Stimulated activated memory B cell treated with anti-CD40 and anti-IgM and Interleukin-4, amounts not matched to agents 10 μg/mL and 1 μg/mL and 100 μg/mL, for 72 hours (primary cell): ENCODE measurements at places on chromosomes 7 and 10.

DNA sequence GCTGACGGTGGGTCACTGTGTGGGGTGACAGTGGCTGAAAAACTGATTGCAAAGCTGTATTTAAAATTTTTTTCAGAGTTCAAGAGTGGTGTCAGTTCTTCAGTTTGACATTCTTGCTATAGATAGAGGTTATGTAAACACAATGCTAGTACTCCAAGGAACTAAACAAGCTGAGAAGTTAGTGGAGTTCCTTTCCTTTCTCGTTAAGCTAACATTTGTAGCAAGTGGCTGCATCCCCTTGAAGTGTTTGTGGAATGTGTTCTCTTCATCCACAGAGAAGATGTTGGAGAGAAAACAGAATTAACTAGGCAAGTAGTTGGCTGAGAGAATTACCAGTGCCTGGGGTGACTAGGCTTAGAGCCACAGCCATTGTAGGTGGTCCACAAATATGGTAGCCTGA lies 15.8 kb downstream of the CCNY start:
- peaks cover 4% of the 10 kb centered on the region for H3K36me3 ChIP-seq
- H3K4me1 ChIP-seq: peaks cover 99% of the 10 kb centered on the region
- ATAC-seq: no peak
- H3K27ac ChIP-seq: no peak overlapping the region

DNA sequence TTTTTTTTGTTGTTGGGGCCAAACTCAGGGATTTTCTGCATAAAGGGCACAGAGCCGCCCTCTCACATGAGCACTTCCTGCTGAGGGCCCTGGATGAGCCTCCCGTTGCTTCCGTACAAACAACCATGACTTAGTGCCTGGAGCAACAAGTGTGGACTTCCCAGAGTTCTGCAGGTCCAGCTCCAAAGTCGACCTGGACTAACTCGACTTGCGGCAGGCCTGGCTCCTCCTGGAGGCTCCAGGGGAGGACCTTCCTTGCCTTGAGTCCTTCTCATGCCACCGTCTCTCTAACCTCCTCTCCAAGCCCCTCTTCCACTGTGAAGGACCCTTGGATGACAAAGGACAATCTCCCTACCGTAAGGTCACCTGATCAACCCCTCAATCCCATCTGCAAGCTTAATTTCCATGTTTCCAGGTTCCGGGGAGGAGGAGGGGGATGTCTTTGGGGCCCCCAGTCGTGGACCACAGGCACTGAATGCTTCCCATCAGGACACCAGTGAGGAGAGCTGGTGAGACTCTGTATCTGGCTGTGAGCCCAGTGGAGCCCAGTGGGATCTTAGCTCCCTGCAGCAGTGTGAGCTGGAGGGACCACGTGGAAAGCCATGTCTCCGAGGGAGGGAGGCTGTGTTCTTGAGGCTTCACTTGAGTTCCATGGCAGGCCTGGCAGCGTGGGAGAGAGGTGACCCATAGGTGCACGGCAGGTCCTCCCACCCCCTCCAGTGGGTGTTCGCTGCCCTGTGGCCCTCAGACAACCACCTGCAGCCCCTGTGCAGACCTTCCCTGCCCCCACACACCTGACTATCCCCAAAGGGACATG lies 199.5 kb upstream of the PPP2R2D start:
- H3K27me3 ChIP-seq: peaks cover 8% of the 10 kb centered on the region
- H3K27ac ChIP-seq: no peak overlapping the region
- H3K4me3 ChIP-seq: no peak overlapping the region
- no peak for ATAC-seq
- no peaks in the 10 kb centered on the region for H3K4me1 ChIP-seq

- no peaks in the 10 kb centered on the region for H3K4me1 ChIP-seq
- no peaks in the 10 kb centered on the region for H3K36me3 ChIP-seq
- H3K27me3 ChIP-seq: peaks cover 61% of the 10 kb centered on the region
- H3K4me3 ChIP-seq: no peak overlapping the region
These were observed 28.9 kb upstream of the DDC start for GRCh38 chr7:50594136-50594535.

DNA sequence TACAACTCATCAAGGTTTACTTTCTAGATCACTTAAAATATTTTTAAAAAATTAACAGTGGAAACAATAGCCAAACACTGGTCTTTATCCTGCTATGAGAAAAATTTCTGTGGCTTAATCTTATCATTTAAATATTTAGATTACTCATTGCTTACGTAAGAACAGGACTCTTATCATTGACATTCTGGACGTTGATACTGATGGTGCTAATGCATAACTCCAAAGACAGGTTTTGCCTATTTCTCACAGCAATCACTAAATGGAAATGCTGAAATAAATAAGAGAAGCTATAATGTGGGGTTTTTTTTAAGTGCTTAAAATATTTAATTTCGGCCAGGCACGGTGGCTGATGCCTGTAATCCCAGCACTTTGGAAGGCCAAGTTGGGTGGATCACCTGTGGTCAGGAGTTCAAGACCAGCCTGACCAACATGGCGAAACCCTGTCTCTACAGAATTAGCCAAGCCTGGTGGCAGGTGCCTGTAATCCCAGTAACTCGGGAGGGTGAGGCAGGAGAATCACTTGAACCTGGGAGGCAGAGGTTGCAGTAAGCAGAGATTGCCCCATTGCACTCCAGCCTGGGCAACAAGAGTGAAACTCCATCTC lies 195.0 kb downstream of the HGF start:
- no peaks in the 10 kb centered on the region for H3K4me1 ChIP-seq
- H3K4me3 ChIP-seq: no peak overlapping the region
- no peak for ATAC-seq
- H3K27me3 ChIP-seq: no peaks in the 10 kb centered on the region
- no peaks in the 10 kb centered on the region for H3K36me3 ChIP-seq

DNA sequence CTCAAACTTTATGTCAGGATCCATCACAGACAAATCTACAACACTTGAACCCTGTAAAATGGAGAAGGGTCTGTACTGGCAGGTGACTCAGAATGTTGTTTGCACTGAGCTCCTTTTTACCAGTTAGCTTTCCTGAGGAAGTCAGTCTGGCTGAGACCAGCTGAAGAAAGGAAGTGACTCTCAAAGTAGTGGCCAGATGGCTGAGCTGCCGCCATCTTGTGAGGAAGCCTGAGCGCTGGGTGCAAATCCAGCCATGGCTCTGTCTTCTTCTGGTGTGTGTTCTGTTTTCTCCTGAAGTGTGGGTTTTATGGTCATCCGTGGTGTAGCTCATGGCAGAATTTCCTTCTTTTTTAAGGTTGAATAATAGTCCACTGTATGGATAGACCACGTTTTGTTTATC lies 25.5 kb upstream of the ECHDC3 start:
- H3K27ac ChIP-seq: no peak overlapping the region
- ATAC-seq: no peak
- peaks cover 59% of the 10 kb centered on the region for H3K4me1 ChIP-seq
- no peaks in the 10 kb centered on the region for H3K36me3 ChIP-seq

DNA sequence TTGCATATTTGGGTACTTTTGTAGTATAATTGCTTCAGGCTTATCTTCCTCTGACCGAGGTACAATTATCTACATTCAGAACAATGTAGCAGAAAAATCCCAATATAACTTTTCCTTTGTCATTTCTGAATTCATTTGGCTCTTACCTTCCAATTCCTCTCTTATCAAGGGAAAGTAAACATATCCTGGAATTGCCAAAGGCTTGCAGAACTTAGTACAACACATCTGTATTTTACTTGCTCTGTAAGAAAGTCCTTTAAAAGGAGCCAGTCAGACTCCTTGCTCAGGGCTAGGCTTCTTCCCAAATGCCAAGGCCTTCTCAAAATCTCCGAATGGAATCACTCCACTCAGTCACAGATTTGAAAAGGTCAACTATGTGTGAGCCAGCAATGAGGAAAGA lies 43.3 kb upstream of the ABCB4 start:
- peaks cover 6% of the 10 kb centered on the region for H3K36me3 ChIP-seq
- H3K4me3 ChIP-seq: no peak overlapping the region
- no peaks in the 10 kb centered on the region for H3K4me1 ChIP-seq
- no peak overlapping the region for H3K27ac ChIP-seq

DNA sequence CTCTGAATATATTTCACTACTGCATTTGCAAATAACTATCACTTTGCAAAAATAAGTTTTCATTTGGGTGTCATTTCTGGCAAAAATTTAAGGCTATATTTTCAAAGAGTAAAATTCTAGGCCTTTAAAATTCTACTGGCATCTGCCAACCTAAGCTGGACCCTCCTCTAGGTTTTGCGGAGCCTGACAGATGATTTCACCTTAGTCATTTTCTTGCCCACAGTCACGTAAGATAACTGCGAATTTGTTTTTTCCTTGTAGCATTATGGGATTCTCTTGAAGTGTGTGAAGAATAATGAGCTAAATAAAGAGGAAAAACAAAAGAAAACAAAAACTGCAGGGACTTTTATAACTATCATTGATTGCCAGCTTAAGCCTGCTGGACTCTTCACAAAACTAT lies 7.8 kb downstream of the MEOX2 start:
- no peaks in the 10 kb centered on the region for H3K27me3 ChIP-seq
- H3K4me1 ChIP-seq: no peaks in the 10 kb centered on the region
- H3K36me3 ChIP-seq: no peaks in the 10 kb centered on the region
- ATAC-seq: no peak

DNA sequence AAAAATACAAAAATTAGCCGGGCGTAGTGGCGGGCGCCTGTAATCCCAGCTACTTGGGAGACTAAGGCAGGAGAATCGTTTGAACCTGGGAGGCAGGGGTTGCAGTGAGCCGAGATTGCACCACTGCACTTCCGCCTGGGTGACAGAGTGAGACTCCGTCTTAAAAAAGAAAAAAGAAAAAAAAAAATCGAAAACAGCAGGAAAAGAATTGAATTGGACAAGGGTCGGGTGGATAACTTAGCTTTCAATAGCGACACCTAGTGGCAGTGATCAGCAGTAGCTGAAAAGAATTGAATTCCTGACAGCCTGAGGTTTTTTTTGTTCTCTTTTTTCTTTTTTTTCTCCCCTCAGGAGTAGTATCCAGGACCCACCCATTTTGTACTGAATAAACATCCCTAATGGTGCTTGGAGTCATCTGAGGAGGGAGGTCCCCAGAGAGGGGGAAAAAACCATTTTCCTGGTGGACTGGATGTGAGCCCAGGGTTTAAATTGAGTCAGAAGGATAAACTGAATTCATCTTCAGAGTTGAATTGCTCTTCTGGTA lies 55.1 kb downstream of the CYCS start:
- H3K4me3 ChIP-seq: peak overlapping the region; percentile 69
- peak; percentile 50 for ATAC-seq
- H3K27ac ChIP-seq: no peak overlapping the region

DNA sequence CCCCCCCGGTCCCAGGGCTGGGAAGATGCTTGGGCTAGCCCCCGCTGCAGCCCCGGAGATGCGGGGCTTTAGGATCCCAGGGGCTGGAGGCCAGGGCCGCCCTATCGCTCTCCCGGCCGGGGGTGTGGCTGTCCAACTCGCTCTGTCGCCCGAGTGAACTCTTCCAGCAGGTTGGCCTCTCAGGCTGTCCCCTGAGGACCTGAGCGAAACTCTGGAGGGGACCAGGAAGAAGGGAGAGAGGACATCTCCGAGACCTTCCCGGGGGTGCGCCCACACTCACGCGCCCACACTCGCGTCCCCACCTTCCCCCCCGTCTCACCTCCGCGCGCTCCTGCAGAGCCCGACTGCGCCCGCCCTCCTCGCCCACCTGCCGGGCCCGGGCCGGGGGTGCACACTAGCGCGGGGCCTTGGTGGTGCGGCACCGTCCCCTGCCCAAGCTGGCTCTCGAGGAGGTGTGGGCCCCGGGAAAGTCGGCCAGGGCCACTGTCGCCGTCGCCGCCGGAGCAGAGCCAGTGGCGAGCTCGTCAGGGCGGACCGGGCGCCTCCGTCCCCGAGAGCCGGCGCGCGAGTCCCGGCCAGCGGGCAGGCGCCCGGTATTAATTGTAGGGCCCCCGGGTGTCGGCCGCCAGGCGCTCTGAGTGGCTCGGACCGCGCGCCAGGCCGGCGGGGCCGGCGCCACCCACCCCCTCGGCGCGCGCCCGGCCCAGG lies 101.7 kb upstream of the SVIL start:
- H3K36me3 ChIP-seq: no peaks in the 10 kb centered on the region
- ATAC-seq: no peak

DNA sequence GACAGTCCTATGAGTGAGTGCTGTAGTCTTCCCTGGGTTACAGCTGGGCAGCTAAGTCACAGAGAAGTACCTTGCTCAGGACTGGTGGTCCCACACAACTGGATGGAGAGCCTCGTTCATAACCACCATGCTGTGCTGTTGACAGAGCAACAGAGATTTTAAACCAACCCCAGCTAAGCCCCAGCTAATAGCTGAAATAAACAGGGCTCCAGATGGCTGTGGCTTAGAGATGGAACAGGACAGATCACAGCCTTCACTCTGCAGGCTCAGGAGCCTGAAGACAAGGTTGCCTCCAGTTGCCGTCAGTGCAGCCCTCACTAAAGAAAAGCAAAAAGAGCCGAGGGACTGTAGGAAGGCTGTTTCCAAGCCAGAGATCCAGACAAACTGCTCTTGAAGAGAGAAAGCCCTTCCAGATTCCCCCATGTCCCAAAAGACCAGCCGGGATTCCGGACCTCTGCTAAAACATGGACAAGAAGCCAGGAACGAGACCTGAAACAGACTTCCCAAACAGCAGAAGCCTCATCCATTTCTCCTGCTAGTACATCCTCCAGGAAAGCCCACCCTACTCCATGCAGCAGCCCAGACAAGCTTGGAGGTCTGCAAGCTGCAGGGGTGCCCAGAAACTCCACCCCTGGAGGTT lies 4.2 kb downstream of the HTRA1 start:
- H3K4me1 ChIP-seq: peaks cover 8% of the 10 kb centered on the region
- no peak overlapping the region for H3K4me3 ChIP-seq
- no peaks in the 10 kb centered on the region for H3K36me3 ChIP-seq
- no peak overlapping the region for H3K27ac ChIP-seq

DNA sequence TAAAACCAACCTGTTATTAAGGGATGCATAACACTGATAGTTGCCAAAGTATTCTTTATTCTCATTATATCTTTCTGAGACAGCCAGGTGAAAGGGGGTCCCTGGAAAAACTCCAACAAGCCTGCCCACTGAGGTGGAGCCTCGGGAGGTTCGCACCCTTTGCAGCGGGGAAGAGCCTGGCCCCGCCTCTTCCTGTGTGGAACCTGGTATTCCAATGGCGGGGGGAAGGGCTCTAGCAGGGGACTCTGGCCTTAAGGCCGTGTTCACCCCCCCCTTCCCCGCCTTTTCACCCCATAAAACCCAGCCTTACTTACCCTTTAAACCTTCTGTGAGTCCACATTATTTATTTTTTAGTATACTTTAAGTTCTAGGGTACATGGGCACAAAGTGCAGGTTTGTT lies 62.4 kb upstream of the PDK4 start:
- H3K27me3 ChIP-seq: peaks cover 36% of the 10 kb centered on the region
- H3K27ac ChIP-seq: no peak overlapping the region
- peaks cover 10% of the 10 kb centered on the region for H3K36me3 ChIP-seq
- no peak for ATAC-seq

DNA sequence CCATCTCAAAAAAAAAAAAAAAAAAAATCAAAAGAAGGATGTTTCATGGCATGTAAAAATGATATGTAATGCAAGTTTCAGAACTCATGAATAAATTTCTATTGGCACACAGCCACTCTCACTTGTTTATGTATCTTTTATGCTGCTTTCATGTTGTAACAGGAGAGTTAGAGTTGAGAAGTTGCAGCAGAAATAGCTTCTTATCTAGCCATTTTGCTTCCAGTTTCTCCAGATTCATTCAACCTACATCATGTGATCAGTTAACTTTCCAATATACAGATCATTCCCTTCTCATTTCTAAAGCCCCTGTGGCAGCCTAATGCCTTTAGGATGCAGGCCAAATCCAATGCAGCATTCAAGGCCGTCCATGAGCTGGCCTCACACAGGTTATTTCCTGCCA lies 30.4 kb downstream of the ZNF786 start:
- no peak for ATAC-seq
- peaks cover 23% of the 10 kb centered on the region for H3K4me1 ChIP-seq
- no peak overlapping the region for H3K27ac ChIP-seq
- H3K27me3 ChIP-seq: no peaks in the 10 kb centered on the region
